Activated CD8-positive, alpha-beta memory T cell treated with anti-CD3 and anti-CD28 coated beads for 36 hours (primary cell): ENCODE measurements at places on chromosomes 3 and 15. TPM values are rescaled to one million over a fixed set of nuclear protein-coding genes. Genes with fewer than 3 reads are reported as not detected.

RTP4 gene
- 1.8 TPM for total RNA-seq

CHAC1 gene
- 24.6 TPM for total RNA-seq

POLQ gene
- 19.8 TPM for total RNA-seq

CORO2B gene
- not detected for total RNA-seq

LINGO1 gene
- total RNA-seq = not detected

FAM3D gene
- not detected for total RNA-seq

KY gene
- total RNA-seq = not detected

ADIPOQ gene
- total RNA-seq = not detected

P2RY13 gene
- total RNA-seq = not detected

LRRC15 gene
- total RNA-seq = not detected

PP2D1 gene
- total RNA-seq = not detected

STRIT1 gene
- total RNA-seq = not detected

DNAH12 gene
- total RNA-seq = not detected

CCR5 gene
- 3.1 TPM for total RNA-seq

LMCD1 gene
- total RNA-seq = 3.1 TPM

GUCA1C gene
- not detected for total RNA-seq

CSPG5 gene
- total RNA-seq = 0.52 TPM

CIB2 gene
- total RNA-seq = 2.8 TPM

RPUSD3 gene
- 81.3 TPM for total RNA-seq

ACP3 gene
- total RNA-seq = not detected
